Stimulated activated CD4-positive, alpha-beta T cell treated with anti-CD3 and anti-CD28 coated beads, Interleukin-1b, Interleukin-23, amount 100 ng/mL, for 48 hours (primary cell): ENCODE measurements at places on chromosomes 11 and 22.

GRCh38 chr11:66002648-66003225, 434 bp downstream of the BANF1 start:
- no peak for DNase-seq

DNA sequence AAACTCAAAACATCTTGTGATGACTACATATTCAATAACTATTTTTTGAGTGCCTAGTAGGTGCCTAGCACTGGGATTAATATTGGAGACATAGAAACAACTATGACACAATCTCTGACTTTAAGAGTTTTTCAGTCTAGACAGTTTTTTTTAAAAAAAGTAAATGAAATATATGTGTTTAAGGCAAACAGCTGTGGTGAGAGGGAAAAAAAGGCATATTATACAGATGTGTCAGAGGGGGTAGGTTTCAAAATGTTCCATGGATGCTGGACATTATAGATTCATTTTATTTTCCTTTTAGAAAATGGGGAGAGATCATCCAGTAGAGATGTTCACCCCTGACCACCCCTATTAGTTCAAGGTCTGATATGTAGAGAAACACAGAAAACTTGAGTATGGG, 90.8 kb downstream of the LUZP2 start:
- no peak for DNase-seq

GRCh38 chr11:13008061-13008435, 1.1 kb upstream of the RASSF10 start:
- no peak for DNase-seq

DNA sequence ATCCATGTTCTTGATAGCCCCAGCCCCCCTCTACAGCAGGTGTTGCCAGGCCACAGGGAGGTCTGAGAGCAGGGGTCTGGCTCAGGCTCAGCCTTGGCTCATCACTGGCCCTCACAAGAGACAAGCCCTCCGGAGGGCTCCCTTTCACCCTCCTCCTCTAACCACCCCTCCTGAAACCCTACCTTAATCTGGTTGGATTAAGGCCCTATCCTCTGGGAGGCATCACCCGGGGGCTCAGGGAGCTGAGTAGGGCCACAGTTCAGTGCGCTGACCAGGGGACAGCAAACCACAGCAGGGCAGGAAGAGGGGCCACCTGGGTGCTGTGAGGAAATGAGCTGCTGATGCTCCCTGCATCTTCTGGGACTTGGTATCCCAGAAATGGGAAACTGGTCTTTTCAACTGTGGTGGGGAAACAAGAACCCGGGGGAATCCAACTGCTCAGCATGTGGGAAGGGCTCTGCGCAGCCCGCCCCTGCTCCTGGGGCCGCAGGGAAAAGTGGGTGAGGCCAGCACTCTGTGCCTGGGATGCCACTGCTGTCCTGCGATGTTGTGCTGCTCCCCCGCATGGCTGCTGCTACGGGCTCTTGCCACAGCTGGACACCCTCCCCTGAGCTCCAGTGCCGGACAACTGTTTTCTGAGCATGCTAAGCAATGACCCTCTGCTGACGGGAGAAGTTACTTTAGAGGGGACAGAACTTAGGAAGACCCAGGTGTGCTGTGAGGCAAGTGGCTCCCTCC, 17.5 kb downstream of the ADORA2A start:
- no peak for DNase-seq

- peak; percentile 5 for DNase-seq
Measured at GRCh38 chr11:63682066-63683021, 1.0 kb downstream of the RTN3 start.

DNA sequence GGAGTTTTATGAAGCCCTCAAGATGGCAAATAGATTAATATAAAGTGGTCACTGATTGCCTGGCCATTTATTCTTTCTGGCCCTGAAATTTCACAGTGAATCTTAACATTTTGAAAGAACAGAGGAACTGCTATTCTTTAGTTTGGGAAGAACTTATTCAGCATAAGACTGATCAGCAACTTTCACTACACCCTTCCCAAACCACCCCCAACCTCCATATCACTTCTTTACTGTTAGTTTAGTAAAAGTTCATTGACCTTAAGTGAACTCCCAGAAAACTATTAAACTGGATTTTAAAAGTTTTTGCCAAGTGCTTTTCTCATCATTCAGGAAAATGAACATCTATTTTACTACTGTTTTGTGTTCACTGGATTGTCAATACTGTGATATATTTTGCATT, 77.4 kb downstream of the NARS2 start:
- DNase-seq, result no peak

GRCh38 chr11:55732936-55733335, 40.3 kb upstream of the OR5D13 start:
- no peak for DNase-seq

- DNase-seq, result no peak
Measured at GRCh38 chr11:86660736-86661135, 11.7 kb downstream of the ME3 start.
